ENCODE measurements at places on chromosomes 12 and 14. TPM values are rescaled to one million over a fixed set of nuclear protein-coding genes. Genes with fewer than 3 reads are reported as not detected.
A peak's percentile ranks its signal among the peaks of the same experiment; 100 is the strongest.

DNA sequence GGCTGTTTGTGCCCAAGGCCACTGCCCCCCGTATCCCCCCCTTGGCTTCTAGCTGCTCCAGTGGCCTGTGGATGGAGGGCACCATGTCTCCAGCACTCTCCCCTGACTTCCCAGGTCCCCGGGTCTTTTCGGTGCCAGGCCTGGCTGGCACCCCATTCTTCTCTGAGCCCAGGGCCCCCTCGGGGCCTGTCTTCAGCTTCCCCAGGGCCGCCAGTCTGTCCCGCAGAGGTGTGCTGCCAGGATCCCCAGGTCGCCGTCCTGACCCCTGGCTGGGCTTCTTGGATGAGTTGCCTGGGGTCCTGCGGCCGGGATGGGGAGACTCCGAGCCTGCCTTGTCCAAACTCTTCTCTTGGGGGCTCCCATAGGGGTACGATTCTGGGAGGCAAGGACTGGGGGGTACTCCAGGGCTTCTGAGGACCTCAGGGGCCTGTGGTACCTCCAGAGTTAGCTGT, 32.5 kb downstream of the NCKAP5L start:
- DNase-seq, result no peak

DNA sequence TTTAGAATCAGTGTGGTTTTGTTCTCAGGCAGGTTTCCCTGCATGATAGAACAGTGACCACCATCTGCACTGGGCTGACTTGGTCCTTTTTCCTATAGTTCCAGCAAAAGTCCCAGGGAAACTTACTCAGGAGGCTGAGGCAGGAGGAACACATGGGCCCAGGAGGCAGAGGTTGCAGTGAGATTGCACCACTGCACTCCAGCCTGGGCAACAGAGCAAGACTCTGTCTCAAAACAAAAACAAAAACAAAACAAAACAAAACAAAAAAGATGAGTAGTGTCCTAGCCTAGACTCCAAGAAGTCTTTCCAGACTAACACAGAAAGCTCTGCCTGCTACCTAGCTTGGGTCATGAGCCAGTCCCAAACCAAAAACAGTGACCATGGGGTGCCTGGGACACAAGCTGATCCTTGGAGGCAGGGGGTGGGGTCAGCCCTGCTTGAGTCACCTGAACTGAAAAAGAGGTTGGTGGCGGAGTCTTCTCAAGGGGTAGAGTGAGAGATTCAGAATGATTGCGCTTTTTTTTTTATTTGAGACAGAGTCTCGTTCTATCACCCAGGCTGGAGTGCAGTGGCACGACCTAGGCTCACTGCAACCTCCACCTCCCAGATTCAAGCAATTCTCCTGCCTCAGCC, 7.4 kb upstream of the SLC11A2 start:
- DNase-seq, result no peak

- no peak for DNase-seq
Observed at GRCh38 chr12:47350062-47350408, 270.3 kb upstream of the AMIGO2 start.

DNA sequence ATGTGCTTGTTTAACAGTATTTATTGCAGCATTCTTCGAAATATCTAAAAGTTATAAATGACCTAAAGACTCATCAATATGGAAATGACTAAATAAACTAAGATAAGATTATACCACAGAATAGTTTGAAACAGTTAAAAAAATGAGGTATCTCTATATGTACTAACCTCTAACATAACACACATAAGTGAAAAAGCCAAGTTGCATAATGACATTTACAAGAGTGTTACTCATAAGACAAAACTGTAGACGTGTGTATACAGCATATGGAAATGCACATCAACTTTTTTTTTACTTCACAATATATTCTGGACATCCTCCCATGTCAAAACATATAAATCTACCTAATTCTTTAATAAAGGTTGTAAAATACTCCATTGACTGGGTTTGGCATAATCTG, 22.8 kb downstream of the CPM start:
- peak; percentile 49 for DNase-seq

GRCh38 chr12:46921048-46921763, 95.4 kb upstream of the SLC38A4 start:
- DNase-seq, result peak; percentile 70

DNA sequence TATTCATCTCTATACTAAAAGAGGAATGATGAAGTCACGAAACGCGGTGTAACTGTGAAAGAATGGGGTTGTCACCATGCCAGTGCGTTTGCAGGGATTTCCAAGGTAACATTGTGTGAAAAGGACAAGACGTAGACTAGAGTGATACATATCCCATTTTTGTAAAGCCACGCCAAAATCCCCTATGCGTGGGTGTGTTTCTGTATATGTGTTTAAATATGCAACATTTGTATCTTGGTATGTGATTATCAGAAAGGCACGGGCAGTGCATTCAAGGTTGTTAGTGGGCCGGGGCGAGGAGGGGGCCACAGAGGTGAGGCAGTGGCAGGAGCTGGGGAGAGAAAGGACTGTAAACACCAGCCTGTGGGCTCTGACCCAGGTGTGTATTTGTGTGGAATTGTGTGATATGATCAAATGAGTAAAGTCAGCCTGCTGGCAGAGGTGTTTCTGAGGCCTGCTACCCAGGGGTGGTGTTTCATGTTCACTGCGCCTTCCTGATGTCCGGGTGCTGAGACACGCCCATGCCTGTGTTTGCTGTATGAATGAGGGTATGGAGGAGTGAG, 137.8 kb downstream of the ADGRD1 start:
- no peak for DNase-seq

DNA sequence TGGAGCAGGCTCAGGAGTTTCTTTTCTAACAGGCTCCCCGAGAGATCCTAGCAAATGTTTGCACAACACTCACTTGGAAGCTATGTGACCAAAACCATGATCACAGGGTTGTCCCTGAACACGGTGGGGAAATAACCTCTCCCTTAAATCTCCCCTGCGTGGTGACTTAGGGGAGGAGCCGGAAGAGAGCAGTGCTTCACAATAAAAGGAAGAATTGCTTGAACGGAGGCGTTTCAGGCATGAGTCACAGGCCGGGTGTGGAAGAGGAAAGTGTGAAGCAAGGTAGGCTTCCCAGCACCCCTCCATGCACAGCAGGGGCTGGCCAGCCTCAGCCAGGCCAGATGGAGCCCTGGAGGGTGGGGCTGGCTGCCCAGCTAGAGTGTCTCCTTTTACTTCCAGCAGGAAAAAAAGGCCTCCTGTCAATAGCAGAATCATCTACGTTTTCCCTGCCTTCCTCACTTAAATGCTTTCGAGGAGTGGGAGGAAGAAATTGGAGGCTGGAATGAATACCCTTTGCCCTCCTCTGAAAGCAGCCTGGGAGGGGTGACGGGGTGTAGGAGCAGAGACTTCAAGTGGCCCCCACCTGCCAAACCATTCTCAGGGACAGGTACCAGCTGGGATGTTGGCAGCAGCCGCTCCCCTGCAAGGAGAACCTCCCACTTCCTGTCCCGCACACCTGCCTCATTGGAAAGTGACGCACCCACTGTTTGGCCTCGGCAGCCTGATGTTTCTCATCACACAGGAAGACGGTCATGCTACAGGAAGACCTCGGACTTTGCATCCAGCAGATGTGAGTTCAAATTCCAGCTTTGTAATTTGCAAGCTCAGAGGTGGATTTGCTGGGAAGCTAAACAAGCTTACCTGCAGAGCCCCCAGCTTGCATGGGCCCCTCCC, 30.1 kb upstream of the PPP2R5C start:
- peak; percentile 95 for DNase-seq

DNA sequence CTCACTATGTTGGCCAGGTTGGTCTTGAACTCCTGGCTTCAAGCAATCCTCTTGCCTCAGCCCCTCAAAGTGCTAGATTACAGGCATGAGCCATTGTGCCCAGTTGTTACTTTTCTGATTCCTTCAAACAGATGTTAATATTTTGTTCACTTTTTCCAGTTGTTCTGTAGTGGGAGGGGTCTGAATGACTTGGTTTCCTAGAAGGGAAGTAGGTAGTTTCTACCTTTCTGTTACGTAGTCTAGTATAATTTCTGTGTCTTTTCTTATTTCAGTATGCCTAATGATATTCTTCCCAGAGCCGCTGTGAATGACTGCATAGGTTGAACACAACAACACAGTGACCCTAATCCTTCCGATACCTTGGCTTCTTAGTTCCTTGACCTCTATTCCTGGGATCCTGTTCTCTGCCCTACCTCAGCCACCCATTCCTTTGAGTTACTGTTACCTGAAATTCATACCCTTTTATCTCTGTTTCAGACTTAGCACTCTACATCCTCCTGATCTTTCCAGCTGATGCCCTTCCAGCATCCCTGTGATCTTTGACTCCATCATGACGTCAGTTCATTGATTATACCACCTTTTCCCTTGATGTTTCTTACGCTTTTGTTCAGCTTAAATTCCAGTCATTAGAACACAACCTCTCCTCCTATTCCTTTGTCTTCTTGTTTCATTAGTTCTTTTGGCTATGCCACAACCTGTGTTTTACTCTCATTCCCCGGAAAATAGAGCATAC, 33.3 kb downstream of the RCOR1 start:
- no peak for DNase-seq

- peak; percentile 74 for DNase-seq
Observed at GRCh38 chr14:61502459-61503093, 181.2 kb downstream of the PRKCH start.

DNA sequence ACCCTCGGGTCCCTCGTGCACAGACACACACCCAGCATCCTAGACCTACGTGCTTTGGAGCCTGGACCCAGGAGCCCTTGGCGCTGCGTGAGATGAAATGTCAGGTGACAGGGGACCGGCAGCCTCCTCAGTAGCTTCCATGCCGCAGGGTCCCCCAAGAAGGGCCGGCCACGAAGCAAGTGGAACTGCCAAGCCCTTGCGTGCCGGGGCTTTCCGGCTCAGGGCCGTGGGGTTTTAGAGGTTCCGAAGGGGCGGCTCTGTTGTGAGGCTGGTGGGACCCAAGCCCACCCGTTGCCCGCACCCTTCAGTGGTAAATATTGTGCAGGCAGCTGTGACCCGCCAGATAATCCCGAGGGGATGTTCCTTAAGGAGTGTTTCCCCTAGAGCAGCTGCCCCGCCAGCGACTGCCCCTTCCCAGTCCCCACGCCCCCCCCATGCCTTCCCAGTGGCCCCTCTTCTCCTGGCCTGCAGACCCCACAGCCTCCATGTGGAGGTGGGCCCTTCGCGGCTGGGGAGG, 133.7 kb downstream of the ADGRD1 start:
- no peak for DNase-seq

GRCh38 chr12:127191129-127191528, 1075.8 kb upstream of the TMEM132C start:
- peak; percentile 77 for DNase-seq

DNA sequence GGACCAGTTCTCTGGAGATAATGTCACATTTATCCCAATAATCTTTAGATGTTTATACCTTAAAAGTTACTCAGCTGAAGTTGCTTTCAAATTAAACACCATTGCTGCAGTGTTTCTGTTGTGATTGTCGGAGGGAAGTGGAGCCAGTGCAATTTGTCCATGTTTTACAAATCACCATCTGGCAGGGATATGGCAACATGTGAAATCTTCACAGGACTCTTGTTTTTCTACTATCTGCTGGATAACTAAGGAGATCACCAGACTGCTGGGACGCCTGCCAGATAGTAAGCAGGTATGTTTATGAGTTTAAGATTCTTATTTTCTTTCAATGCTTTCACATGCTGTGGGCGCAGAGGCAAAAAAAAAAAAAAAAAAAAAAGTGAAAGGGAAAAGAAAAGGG, 100.3 kb upstream of the SOX5 start:
- no peak for DNase-seq

FAM90A1 gene
- not detected for total RNA-seq

DAAM1 gene
- 35.0 TPM for total RNA-seq

MSRB3 gene
- 40.1 TPM for total RNA-seq

ING4 gene
- total RNA-seq, result 14.8 TPM

SINHCAF gene
- total RNA-seq, result 78.2 TPM
